ENCODE measurements at places on chromosomes 2 and 18. TPM values are rescaled to one million over a fixed set of nuclear protein-coding genes. Genes with fewer than 3 reads are reported as not detected.

The RAB27B gene
- total RNA-seq = 11.1 TPM

The ADCY3 gene
- 84.2 TPM for total RNA-seq

The PLA2R1 gene
- 2.6 TPM for total RNA-seq

The MLPH gene
- 270 TPM for total RNA-seq

The OR6B2 gene
- not detected for total RNA-seq

The CDK15 gene
- total RNA-seq = not detected

The DSC3 gene
- 1.6 TPM for total RNA-seq
